A549 treated with ZK216348 at 1 μM for 4 hours (cell line): ENCODE measurements at places on chromosomes 6 and 20. TPM values are rescaled to one million over a fixed set of nuclear protein-coding genes. Genes with fewer than 3 reads are reported as not detected.

RHAG gene
- 0.11 TPM in 1 of 5 replicates, not detected in the others for total RNA-seq

TGM2 gene
- total RNA-seq = 309 to 541 TPM (median 445 TPM) in 5 replicates

ERVFRD-1 gene
- total RNA-seq = not detected in 5 replicates

C6orf141 gene
- 12.6 to 16.6 TPM (median 14.4 TPM) in 5 replicates for total RNA-seq

DNAH8 gene
- total RNA-seq = not detected in 5 replicates

SPDEF gene
- total RNA-seq = 0.52 to 2.2 TPM (median 1.8 TPM) in 5 replicates

PDYN gene
- total RNA-seq = not detected in 5 replicates

ESR1 gene
- total RNA-seq = not detected in 5 replicates

BACH2 gene
- total RNA-seq = 0.55 to 0.82 TPM (median 0.69 TPM) in 5 replicates

SMIM8 gene
- total RNA-seq = 2.6 to 4.8 TPM (median 3.7 TPM) in 5 replicates

CAGE1 gene
- 0.12 TPM in 1 of 5 replicates, not detected in the others for total RNA-seq

GINS1 gene
- 23.4 to 37.5 TPM (median 34.2 TPM) in 5 replicates for total RNA-seq

PGM3 gene
- 22.9 to 32.1 TPM (median 27.5 TPM) in 5 replicates for total RNA-seq

PSORS1C2 gene
- total RNA-seq = not detected in 5 replicates

CTCFL gene
- total RNA-seq = not detected in 5 replicates

DCDC2 gene
- total RNA-seq = 2.0 to 3.3 TPM (median 2.5 TPM) in 5 replicates

TULP4 gene
- total RNA-seq = 5.3 to 7.7 TPM (median 6.8 TPM) in 5 replicates

CRISP3 gene
- not detected in 5 replicates for total RNA-seq

STX11 gene
- total RNA-seq = 2.1 to 2.6 TPM (median 2.5 TPM) in 5 replicates

ATP9A gene
- total RNA-seq = 10.8 to 18.0 TPM (median 13.7 TPM) in 5 replicates

LY6G6D gene
- not detected in 5 replicates for total RNA-seq

MUC21 gene
- total RNA-seq = 0.05 TPM in 1 of 5 replicates, not detected in the others

TCF21 gene
- total RNA-seq = 0.05 TPM in 1 of 5 replicates, not detected in the others

L3MBTL3 gene
- 1.8 to 3.9 TPM (median 3.1 TPM) in 5 replicates for total RNA-seq

KCNB1 gene
- total RNA-seq = 0.37 to 0.99 TPM (median 0.63 TPM) in 5 replicates

PAX1 gene
- total RNA-seq = 0.09 TPM in 1 of 5 replicates, not detected in the others

FAM83C gene
- total RNA-seq = 0.07 to 0.15 TPM (median 0.12 TPM) in 4 of 5 replicates, not detected in the other
